ENCODE measurements at places on chromosomes 5 and 9. TPM values are rescaled to one million over a fixed set of nuclear protein-coding genes. Genes with fewer than 3 reads are reported as not detected.

- peak overlapping the region; percentile 96 for H3K27ac ChIP-seq
- no peaks in the 10 kb centered on the region for H3K27me3 ChIP-seq
- peak overlapping the region; percentile 93 for H3K4me3 ChIP-seq
Measured at GRCh38 chr5:128082551-128083032, 974 bp upstream of the SLC12A2 start.

DNA sequence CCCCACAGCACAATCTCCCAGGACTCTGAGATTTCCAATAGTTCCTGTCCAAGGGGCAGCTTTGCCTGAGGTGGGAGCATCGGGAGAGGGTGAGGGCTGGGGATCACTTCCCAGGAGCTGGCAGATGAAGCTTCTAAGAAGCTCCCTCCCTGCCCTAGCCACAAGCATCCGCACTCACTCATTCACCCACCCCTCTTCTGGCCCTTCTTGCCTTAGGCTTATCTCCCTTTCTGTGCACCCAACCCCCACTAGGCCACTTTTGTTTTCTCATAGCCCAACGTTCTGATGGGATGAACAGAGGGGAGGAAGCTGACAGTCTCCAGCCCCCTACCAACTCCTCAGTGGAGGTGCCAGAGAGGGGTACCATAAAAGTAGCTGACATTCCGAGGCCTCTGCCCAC is 3.7 kb upstream of the PCDH1 start:
- no peaks in the 10 kb centered on the region for H3K36me3 ChIP-seq
- no peak overlapping the region for H3K4me3 ChIP-seq
- H3K27me3 ChIP-seq: peaks cover 78% of the 10 kb centered on the region
- H3K27ac ChIP-seq: no peak overlapping the region
- peaks cover 24% of the 10 kb centered on the region for H3K4me1 ChIP-seq

IFNK gene
- total RNA-seq: not detected

DNA sequence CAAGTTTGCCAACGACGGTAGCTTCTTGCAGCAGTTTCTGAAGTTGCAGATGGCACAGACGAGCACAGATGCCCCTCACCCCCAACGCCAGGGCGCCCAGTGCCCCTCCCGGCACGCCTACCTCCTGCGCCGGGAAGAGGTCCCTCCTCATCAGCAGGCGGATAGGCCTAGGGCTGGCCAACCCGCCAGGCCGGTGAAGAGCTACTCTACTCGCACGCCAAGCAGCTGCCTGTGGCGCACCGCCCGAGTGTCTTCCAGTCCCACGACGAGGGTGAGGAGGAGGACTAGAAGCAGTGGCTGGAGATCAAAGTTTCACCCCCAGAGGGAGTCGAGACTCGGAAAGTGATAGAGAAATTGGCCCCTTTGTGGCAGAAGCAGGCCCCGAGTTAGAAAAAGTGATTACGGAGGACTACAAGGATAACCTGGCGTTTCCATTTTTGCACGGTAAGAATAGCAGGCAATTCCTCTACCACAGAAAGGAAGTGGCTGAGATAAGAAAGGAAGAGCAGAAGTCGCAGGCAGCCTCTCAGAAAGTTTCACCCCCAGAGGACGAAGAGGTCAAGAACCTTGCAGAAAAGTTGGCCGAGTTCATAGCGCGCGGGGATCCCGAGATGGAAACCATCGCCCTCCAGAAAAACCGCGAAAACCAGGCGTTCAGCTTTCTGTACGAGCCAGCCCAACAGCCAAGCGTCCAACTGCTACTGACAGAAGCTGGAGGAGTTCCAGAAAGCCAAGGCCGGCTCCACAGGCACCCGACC is 170.4 kb downstream of the HINT1 start:
- H3K36me3 ChIP-seq: no peaks in the 10 kb centered on the region
- peaks cover 6% of the 10 kb centered on the region for H3K27me3 ChIP-seq
- DNase-seq: no peak
- no peak overlapping the region for H3K27ac ChIP-seq

SPOCK1 gene
- not detected for total RNA-seq

GRCh38 chr5:155027993-155028629 is 14.6 kb downstream of the KIF4B start:
- H3K27ac ChIP-seq: no peak overlapping the region
- no peaks in the 10 kb centered on the region for H3K4me1 ChIP-seq
- H3K36me3 ChIP-seq: no peaks in the 10 kb centered on the region
- H3K4me3 ChIP-seq: no peak overlapping the region

DNA sequence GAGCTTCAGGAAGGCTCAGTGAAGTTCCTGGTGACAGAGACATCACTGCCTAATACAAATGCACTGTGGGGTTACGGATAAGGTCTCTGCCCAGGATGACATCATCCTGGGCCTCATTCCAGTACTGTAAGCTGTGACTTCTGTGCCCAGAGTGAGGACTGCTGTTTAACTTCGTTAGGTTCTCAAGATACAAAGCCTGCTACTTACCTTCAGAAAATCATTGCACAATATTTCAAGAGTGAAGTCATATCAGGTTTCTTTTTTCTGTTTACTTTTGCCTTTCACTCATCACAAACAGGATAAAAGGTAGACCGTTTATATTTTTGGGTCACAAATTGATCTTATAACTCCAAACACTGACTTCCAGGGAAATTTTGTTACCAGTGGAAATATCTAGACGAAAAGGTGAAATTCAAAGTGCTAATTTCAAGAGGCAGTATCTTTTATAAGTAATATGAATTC is 241.2 kb downstream of the PIK3R1 start:
- H3K36me3 ChIP-seq: no peaks in the 10 kb centered on the region
- H3K4me1 ChIP-seq: peaks cover 15% of the 10 kb centered on the region
- H3K4me3 ChIP-seq: no peak overlapping the region
- peaks cover 13% of the 10 kb centered on the region for H3K27me3 ChIP-seq

- no peak overlapping the region for H3K4me3 ChIP-seq
Measured at GRCh38 chr5:135526924-135527323, 8.8 kb downstream of the NEUROG1 start.

LAMC3 gene
- 0.05 TPM for total RNA-seq

ADAMTS19 gene
- not detected for total RNA-seq

DNA sequence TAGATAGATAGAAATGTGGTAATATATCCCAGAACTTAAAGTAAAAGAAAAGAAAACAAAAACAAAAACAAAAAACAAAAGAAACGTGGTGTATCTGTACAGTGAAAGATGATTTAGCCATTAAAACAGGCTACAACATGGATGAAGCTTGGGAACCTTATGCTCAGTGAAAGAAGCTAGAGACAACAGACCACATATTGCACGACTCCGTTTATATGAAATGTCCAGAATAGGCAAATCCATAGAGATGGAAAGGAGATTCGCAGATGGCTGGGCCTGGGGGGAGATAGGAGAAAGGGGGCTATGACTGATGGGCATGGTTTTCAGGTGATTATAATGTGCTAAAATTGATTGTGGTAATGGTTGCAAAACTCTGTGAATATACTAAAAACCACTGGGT is 86.6 kb downstream of the ROR2 start:
- peaks cover 27% of the 10 kb centered on the region for H3K27me3 ChIP-seq
- H3K4me1 ChIP-seq: no peaks in the 10 kb centered on the region
- no peak for DNase-seq
- no peaks in the 10 kb centered on the region for H3K36me3 ChIP-seq
- H3K27ac ChIP-seq: no peak overlapping the region
- H3K4me3 ChIP-seq: no peak overlapping the region

ADGRD2 gene
- total RNA-seq: not detected

DNA sequence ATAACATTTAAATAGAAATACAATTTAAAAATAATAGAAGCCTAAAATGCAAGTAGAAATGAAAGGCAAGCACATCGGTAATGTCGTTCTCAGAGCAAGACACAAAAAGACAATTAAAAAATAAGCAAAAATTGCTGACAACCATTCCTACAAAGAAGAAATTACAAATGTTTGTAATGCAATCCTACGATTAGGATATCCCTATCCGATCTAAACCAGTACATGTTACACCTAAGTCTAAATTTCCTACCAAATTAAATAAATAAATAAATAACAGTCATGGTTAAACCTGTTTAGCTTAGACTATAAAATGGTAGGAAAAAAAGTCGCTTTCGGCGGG is 90.0 kb downstream of the ANXA2R start:
- no peak for DNase-seq
- H3K27ac ChIP-seq: peak overlapping the region; percentile 96
- peaks cover 9% of the 10 kb centered on the region for H3K36me3 ChIP-seq
- H3K4me3 ChIP-seq: peak overlapping the region; percentile 87
- peaks cover 37% of the 10 kb centered on the region for H3K4me1 ChIP-seq
- H3K27me3 ChIP-seq: peaks cover 12% of the 10 kb centered on the region

GRCh38 chr9:32378496-32378895 is 5.9 kb upstream of the ACO1 start:
- H3K4me3 ChIP-seq: peak overlapping the region; percentile 16
- peak; percentile 45 for DNase-seq
- peaks cover 23% of the 10 kb centered on the region for H3K27me3 ChIP-seq

FCN1 gene
- total RNA-seq: not detected

DNA sequence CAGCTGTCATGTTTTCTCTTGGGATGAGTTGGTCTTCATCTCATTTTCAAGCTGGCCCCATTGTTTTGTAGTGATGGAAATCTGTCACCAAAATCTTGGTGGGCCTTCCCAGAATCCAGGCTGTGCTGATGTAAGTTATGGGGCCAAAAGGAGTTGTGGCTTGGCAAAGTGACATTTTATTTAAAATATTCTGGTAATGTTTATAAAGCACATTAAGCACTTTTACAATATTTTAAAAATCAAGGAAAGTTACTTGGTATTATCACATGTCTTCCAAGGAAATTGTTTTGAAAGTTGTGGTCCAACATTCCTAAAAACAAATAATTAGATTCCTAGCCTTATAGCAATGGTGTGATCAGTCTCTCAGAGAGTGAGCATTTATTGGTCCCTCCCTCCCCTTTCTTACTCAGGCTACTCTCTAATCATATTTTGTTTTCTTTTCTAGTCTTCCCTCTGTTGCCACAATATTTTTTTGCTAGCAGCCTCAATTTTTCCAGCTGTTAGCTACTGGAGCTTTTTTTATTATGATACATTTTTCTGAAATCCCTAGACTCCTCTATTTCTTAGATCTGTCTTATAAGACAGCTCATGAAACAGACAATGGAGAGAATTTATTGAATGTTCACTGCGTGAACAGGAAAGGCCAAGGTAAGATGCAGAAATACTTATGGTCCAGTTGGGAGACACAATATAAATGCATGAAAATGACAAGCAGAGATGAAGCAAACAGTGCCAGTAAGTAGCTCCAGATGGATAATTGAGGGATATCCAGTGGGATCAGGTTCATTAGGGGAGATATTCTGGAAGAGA is 408.1 kb upstream of the ZNF608 start:
- H3K27ac ChIP-seq: no peak overlapping the region
- no peaks in the 10 kb centered on the region for H3K27me3 ChIP-seq
- no peaks in the 10 kb centered on the region for H3K36me3 ChIP-seq

GRCh38 chr9:116112236-116112635 is 41.4 kb upstream of the PAPPA start:
- H3K4me3 ChIP-seq: no peak overlapping the region
- H3K4me1 ChIP-seq: no peaks in the 10 kb centered on the region
- H3K27me3 ChIP-seq: no peaks in the 10 kb centered on the region
- DNase-seq: no peak

TSSK1B gene
- total RNA-seq: not detected

- H3K27me3 ChIP-seq: no peaks in the 10 kb centered on the region
- H3K4me3 ChIP-seq: no peak overlapping the region
- no peaks in the 10 kb centered on the region for H3K4me1 ChIP-seq
- no peak for DNase-seq
Measured at GRCh38 chr9:134628354-134628736, 13.3 kb upstream of the COL5A1 start.

GRCh38 chr5:107325866-107326265 is 344.9 kb downstream of the EFNA5 start:
- H3K36me3 ChIP-seq: no peaks in the 10 kb centered on the region
- H3K4me3 ChIP-seq: no peak overlapping the region
- no peak overlapping the region for H3K27ac ChIP-seq
- no peaks in the 10 kb centered on the region for H3K4me1 ChIP-seq

DNA sequence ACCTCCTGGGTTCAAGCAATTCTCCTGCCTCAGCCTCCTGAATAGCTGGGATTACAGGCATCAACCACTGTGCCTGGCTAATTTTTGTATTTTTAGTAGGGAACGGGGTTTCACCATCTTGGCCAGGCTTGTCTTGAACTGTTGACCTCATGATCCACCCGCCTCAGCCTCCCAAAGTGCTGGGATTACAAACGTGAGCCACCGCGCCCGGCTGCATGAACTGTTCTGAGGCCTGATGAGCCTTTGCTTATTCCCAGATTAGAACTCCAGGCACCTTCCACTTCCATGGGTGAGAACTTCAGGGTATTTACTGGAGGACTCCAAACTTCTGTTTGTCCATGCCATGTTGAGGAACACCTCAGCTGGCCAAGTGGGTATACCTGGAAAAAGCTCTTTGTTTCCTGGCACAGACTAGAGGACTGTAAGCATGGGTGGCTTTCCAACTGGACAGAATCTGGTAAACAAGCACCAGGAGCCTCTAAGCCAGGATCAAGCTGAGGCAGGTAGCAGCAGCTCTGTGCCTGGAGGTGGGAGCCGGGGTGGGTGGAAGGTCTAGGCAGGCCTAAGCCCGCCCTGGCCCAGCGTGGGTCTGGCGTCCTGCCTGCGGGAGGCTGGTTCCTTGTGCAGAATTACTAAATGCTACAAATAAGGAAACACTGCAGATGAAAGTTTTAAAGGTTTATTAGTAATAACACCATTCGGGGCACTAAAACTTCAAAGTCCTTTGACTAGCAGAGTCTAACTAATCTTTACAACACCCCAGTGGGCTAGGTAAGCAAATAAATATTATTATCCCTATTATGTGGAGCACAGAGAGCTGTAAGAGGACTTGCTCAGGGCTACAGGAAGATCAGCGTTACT is 78.4 kb downstream of the SEMA5A start:
- no peaks in the 10 kb centered on the region for H3K4me1 ChIP-seq
- DNase-seq: no peak
- H3K36me3 ChIP-seq: no peaks in the 10 kb centered on the region
- H3K27ac ChIP-seq: no peak overlapping the region
- H3K27me3 ChIP-seq: no peaks in the 10 kb centered on the region
- no peak overlapping the region for H3K4me3 ChIP-seq

GRCh38 chr5:168848569-168848968 is 269.4 kb upstream of the PANK3 start:
- H3K27me3 ChIP-seq: peaks cover 18% of the 10 kb centered on the region
- H3K4me3 ChIP-seq: no peak overlapping the region
- no peak overlapping the region for H3K27ac ChIP-seq
- DNase-seq: no peak

NEUROG1 gene
- not detected for total RNA-seq

DNA sequence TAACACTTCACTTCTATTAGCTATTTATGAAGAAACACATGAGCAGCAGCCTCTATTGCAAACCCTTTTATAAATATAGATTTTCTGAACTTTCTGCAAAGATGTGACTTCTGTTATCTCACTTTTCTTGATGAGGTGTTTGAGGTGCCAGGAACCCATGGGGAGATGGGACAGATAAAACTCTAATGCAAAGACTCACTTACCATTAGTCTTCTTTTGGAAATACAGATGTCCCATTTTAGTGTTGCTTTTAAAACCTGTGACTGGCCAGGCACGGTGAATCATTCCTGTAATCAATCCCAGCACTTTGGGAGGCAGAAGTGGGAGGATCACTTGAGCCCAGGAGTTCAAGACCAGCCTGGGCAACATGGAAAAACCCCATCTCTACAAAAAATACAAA is 171.3 kb upstream of the GAS1 start:
- H3K27ac ChIP-seq: no peak overlapping the region
- no peak overlapping the region for H3K4me3 ChIP-seq
- no peaks in the 10 kb centered on the region for H3K27me3 ChIP-seq
- DNase-seq: no peak

Data from activated T-helper 1 cell treated with anti-CD3 and anti-CD28 coated beads, Interleukin-12 subunit alpha, Interleukin-12 subunit beta, Interleukin-2, Interleukin-4 antibody, amounts not matched to agents 30 ng/mL and 10 ng/mL and 1 ng/mL, durations not matched to agents 14 hours and 24 hours and 36 hours (primary cell).